ENCODE measurements at places on chromosomes 2 and 18.

DNA sequence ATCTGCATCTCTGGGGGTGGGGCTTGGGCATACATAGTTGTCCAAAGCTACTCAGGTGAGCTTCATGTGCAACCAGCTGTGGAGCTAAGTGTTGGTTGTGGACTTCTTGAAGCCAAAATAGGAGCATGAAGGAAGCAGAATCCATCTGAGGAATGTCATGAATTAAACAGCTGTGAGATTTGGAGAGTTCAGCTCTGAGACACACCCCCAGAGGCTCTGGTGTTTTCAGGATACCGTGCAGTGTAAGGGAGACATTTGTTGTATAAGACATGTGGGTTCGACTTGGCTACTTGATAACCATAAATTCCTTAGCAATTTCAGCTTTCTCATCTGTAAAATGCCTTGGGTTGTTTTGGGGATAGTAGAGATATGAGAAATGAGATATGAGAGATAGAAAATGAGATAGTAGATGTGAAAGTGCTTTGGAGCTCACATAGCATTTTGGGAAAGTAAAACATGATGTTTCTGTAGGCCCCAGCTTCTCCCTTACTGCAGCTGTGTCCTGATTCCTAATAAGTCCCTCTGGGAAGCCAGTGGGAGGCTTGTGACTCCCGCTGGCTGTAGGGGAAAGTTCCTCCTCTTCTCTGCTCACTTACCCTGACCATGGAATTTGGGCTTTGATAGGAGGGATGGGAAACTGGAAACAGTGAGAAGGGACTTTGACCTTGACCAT, 50.0 kb downstream of the DPYSL5 start:
- no peak for DNase-seq

DNA sequence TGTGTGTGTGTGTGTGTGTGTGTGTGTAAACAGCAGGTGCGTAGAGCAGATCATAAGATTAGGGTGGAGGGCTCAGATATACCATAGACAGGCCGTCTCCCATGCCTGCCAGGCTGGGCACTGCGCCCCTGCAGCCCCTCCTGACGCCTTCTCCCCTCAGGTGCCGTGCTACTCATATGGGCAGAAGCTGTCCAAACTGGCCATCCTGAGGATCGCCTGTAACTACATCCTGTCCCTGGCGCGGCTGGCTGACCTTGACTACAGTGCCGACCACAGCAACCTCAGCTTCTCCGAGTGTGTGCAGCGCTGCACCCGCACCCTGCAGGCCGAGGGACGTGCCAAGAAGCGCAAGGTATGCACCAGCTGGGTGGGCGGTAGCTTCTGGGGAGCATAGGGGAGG, 10.0 kb downstream of the ATOH8 start:
- no peak for DNase-seq

- DNase-seq: no peak
Observed at GRCh38 chr18:47334966-47335365, 83.5 kb upstream of the SKOR2 start.

GRCh38 chr2:96100893-96101304, 15.5 kb downstream of the ADRA2B start:
- no peak for DNase-seq

- no peak for DNase-seq
Observed at GRCh38 chr2:173719471-173719870, 245.7 kb downstream of the SP3 start.
